Stimulated activated CD8-positive, alpha-beta memory T cell treated with anti-CD3 and anti-CD28 coated beads, Interleukin-7, amount 100 ng/mL, for 48 hours (primary cell): ENCODE measurements at places on chromosomes 7 and 10.

GRCh38 chr10:22552888-22553378 is 161.4 kb downstream of the PIP4K2A start:
- no peak for DNase-seq

DNA sequence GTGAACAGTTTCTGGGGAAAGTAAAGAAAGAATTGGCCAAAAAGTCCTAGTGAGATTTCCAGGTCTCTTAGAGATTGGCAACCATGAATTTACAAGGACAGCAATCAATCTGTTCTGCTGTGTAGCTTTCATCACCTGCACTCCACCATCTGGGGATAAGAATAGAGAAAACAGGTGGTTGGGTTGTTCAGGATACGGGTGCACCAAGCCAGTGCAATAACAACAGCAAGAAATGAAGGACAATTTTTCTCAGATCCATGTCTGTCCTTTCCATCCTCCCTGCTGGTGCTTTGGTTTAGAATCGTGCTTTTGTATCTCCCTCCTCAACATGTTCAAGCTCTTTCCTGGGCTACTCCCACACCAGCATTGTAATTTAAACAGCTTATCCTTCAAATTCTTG is 787.7 kb downstream of the GRID1 start:
- DNase-seq: no peak

DNA sequence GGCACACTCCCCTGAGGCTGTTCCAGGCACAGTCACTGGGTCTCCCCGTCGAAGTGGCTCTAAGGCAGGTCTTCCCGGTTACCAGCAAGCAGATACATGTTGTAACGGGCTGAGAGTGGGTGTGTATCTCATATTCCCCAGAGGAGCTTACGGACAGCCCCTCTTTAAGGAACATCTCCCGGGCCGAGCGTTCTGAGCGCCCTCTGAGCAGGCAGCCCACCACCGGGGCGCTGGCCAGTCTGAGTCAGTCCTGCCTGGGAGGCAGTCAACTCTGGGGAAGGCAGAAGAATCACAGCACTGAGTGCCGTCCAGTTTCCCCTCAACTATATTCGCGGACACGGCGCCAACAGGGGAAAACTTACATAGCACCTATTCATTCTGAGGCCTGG is 117.4 kb downstream of the LHPP start:
- no peak for DNase-seq

DNA sequence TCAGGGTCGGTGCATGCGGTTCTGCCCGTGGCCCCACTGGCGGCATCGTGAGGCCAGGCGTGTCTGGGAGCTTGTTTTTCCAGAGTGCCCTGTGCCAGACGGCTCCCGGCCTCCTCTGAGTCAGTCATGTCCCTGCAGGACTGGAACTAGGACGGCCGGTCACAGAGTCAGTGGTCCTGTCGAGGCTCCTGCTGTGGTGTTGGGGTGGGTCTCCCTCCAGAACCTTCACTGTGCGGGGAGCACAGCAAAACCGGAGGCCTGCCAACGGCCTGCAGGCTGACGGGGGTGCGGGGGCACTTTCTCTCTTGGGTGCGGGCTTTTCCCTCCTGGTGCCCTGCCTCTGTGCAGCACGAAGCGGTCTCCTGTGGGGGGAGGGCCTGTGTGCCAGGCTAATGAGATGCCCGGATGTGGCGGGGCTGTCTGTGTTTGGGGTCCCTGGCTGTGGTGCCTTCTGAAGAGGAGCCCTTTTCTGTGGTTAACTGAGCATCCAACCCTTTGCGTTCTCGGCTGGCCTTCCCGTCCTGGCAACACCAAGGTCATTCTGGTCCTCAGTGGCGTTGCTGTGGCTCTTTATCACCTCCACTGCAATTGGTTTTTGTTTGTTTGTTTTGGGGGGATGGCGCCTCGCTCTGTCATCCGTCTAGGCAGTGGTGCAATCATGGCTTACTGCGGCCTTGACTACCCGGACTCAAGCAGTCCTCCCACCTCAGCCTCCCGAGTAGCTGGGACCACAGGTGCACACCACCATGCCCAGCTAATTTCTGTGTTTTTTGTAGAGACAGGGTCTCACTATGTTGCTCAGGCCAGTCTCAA is 8.0 kb downstream of the GET4 start:
- no peak for DNase-seq

DNA sequence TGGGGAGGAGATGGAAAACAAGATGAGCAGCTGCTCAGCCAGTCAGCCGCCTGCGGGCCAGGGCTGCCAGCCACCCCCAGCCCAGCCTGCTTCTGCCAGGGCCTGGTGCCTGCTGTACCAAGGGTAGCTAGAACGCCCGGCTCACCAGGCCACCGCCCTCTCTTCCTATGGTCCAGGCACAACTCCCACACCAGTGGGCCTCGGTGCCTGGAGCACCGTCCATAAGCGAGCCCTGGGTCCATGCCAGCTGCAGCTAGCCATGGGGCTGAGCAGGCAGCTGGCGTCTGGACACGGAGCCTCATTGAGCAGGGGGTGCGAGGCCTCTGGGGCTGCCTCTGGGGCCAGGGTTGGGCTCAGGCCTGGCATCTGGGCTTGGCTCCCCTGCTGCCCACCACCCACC is 8.5 kb upstream of the RABGEF1 start:
- DNase-seq: no peak

DNA sequence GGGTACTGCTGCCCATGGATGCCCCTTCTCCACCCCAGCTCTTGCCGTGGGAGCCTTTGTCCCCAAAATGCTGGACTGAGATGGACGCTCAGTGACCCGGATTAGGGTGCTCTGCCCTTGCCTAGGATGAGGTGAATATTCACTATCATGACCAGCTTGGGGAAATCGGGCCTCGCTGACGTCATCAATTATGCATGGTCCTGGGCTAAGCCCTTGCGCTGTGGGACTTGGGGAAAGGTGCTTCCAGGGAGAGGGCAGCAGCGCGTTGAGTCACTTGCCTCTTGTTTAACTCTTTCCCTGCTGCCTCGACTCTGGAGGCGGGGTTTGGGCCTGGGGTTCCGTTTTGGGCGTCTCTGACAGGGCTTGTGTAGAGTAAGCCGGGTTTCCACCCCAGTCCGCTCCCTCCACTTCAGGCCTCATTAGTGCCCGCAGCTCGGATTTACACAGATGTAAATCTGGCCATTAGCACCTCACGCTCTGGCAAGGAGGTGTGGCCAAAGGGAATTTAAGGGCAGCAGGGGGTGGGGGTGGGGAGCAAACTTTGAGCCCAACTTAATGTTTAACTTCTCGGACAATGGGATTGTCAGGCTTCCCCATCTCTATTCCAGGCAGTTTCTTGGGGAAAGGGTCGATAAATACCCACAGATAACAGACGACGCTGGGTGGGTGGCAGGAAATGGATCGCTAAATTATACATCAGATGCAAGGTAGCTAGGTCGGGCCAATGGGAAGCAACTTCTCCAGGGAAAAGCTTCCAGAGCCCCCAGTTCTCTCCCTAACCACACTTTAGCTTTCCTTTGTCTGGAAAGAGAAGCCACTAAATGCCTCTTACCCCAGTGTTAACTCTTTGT is 51.3 kb upstream of the TCF7L2 start:
- DNase-seq: no peak

DNA sequence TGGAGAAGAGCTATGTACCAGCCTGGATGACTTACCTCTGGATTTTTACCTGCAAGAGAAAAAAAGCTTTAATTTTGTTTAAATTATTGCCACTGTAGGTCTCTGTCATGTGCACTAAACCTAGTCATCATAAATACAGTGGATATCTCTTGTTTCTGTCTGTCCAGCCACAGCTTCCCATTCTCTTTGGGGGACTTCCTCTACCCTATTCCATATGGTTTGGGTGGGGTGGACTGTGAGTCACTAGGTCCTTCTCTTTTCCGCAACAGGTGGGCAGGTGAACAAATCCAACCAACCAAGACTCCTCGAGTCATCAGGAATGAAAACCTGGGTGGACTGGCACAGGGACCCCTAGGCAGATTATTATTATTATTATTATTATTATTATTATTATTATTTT is 87.3 kb upstream of the CYTH3 start:
- DNase-seq: no peak

- no peak for DNase-seq
Measured at GRCh38 chr10:104099269-104099668, 13.6 kb upstream of the COL17A1 start.

DNA sequence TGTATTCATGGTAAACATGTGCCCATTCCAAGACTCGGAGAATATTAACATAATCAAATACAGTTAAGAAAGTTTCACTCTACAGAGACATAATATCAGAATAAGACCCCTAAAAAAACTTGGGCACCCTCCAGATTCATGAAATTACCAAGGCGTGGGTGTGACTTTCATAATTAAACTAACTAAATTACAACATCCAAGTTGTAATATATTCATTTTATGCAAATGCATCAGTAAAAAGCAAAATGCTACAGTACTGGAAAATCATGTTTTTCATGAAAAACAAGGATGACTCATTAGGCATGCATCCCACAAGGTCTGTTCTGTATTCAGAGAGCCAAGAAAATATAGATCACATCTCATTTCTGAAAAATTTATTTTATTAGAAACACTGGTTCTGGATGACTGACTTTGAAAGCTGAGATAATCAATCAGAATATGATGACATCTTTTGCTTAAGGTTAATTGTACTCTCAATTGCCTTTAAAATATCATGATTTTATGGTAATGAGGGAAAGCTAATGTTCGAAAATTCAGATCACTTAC is 248.8 kb upstream of the SMIM30 start:
- DNase-seq: no peak

GRCh38 chr7:104327938-104328295 is 486 bp upstream of the LHFPL3 start:
- no peak for DNase-seq

GRCh38 chr10:30737931-30738391 is 108.4 kb upstream of the LYZL2 start:
- no peak for DNase-seq

GRCh38 chr10:62270020-62270419 is 1.4 kb upstream of the RTKN2 start:
- DNase-seq: no peak

GRCh38 chr7:50711271-50712175 is 71.2 kb downstream of the GRB10 start:
- DNase-seq: no peak

GRCh38 chr7:107404740-107405537 is 64.9 kb upstream of the GPR22 start:
- DNase-seq: no peak

GRCh38 chr10:79063661-79064492 is 4.9 kb upstream of the ZMIZ1 start:
- DNase-seq: no peak

GRCh38 chr7:150382123-150382843 is 3.2 kb downstream of the ZNF775 start:
- DNase-seq: no peak

- no peak for DNase-seq
Measured at GRCh38 chr7:30926313-30926712, 14.7 kb downstream of the AQP1 start.

DNA sequence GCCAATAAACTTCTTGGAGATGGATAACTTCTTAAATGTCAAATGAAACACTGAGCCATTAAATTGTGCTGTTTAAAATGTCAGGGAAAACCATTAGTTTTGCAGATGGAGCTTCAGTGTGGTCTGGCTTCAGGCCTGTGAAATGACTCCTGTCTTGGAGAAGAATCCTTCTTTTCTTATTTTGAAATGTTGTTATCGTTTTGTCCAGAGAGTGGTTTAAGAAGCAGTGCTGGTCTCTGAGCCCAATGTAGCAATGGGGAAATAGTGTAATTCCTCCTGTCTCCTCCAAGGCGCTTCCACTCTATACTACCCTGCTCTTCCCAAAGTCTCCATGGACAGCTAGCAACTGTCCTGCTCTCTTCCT is 177.6 kb downstream of the REEP3 start:
- no peak for DNase-seq

- DNase-seq: no peak
Measured at GRCh38 chr7:105837765-105838626, 38.4 kb downstream of the ATXN7L1 start.

DNA sequence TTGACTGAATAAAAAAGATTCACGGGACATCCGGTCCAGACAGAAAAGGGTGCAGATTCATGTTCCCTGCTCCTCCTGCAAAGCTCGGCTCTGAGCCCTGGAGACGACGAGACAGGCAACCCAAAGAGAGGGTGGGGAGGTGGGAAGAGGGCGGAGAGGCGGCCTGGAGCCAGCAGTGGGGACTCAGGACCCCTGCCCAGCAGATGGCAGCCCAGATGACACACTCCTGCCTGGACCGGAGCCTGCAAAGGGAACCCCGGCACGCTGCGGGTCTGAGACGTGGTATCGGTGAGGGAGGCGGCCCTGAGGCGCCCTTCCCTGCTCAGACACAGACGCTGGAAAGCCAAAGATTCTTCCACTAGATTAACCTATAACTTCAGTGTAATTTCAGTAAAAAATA is 250.8 kb downstream of the ELFN1 start:
- DNase-seq: no peak

GRCh38 chr10:129728246-129728820 is 235.7 kb downstream of the EBF3 start:
- no peak for DNase-seq

- DNase-seq: no peak
Measured at GRCh38 chr10:17425584-17426262, 28.7 kb downstream of the ST8SIA6 start.

DNA sequence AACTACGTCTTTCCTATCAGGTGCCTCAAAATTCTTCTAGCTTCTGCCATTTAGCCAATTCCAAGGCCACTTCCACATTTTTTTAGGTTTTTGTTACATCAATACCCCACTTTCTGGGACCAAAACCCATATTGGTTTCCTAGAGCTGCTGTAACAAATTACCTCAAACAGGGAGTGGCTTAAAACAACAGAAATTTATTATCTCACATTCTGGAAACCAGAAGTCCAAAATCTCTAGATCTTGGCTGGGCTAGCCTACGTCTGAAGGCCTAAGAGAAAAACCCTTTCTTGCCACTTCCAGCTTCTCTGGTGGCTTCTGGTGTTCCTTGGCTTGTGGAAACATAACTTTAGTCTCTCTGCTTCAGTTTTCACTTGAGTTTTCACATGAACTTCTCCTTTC is 85.1 kb upstream of the BMPER start:
- DNase-seq: no peak

DNA sequence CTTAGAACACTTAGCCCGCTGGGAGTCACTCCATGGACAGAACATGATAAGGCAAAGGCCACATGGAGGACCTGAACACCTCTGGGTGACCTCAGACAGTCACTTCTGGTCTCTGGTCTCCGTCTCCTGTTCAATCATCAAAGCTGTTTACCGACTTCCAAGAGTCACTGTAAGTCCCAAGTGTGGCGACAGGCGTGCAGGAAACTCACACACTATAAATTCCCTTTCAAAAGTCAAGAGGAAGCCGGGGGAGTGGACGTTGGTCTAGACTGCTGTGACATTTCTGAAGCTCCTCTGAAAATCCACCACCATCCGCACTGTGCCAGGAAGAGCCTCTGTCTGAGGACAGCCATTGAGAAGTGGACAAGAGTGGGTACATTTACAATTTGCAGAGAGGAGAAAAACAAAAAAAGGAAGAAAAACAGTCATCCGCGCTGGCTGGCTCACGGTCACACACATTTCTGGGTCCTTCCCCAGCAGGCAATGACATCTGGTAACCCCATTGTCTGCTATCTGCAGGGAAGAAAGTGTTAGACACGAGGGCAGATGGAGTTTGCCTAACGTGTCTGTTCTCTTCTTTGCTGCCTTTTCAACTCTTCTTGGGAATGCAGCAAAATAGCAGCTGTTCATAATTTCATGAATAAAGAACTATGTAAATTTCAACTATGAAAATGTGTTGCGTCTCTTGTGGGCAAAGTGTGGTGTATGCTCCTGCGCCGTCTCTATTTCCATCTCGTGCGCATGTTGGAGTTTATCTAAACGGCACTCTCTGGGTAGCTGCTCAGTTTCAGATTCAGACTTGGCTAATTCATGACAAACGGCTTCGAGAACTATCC is 32.9 kb upstream of the CUX1 start:
- no peak for DNase-seq
